ENCODE measurements at places on chromosomes 1 and 21. TPM values are rescaled to one million over a fixed set of nuclear protein-coding genes. Genes with fewer than 3 reads are reported as not detected.

Gene MUL1
- total RNA-seq: 42.2 TPM

Gene FLG
- 0.06 TPM for total RNA-seq

GRCh38 chr1:114715952-114716303, 643 bp downstream of the NRAS start:
- DNase-seq: no peak

GRCh38 chr21:36908260-36908908, 58.1 kb downstream of the HLCS start:
- DNase-seq: no peak
